ENCODE measurements at places on chromosomes 1 and 21. TPM values are rescaled to one million over a fixed set of nuclear protein-coding genes. Genes with fewer than 3 reads are reported as not detected.

Gene HIVEP3
- 1.6 TPM for total RNA-seq

Gene KCNQ4
- total RNA-seq: 0.67 TPM

Gene BSND
- total RNA-seq: not detected

Gene DISP1
- total RNA-seq: 9.3 TPM

Gene CATSPERE
- 2.0 TPM for total RNA-seq

Gene PTCH2
- 2.9 TPM for total RNA-seq

Gene HPCAL4
- total RNA-seq: not detected

Gene MTARC2
- 14.3 TPM for total RNA-seq

Gene ADORA1
- 0.16 TPM for total RNA-seq

Gene RUNX3
- 0.07 TPM for total RNA-seq

Gene RGS18
- not detected for total RNA-seq

Gene STIL
- 14.8 TPM for total RNA-seq

Gene VSIG8
- total RNA-seq: 0.20 TPM

Gene ANKRD34A
- total RNA-seq: 0.22 TPM

Gene GPR153
- total RNA-seq: 6.3 TPM

Gene CLCA4
- total RNA-seq: not detected

DNA sequence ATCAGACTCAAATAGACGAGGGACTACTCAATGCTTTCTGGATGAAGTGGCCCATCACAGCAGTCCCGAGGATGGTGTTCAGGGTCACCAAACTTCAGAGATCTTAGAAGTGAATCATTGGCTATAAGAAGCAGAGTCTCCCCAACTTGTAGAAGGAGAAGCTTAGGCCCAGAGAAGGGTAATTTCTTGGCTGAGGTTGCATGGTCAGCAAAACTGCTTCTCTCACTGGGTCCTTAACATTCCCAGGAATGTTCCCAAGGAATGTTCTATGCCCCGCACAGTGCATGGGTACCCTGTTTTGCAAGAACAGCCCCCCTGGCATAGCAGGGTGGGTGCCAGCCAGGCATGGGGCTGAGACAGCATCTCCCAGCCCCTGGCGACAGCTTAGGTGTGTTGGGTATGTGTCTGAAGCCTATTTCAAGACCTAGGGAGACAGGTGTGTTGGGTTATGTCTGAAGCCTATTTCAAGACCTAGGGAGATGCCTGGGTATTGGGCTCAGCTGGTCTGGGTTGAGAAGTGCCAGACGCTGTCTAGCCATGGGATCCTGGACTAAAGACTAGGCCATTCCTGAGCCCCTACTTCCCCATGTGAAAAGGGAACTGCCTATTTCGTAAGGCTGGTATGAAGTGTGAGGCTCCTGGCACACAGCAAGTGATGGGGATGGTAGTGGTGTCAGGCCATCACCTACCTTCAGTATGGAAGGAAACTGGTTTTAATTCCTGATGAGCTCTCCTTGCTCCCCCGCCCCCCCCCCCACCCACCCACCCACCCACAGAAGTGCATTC, 26.1 kb downstream of the PADI6 start:
- DNase-seq: no peak

DNA sequence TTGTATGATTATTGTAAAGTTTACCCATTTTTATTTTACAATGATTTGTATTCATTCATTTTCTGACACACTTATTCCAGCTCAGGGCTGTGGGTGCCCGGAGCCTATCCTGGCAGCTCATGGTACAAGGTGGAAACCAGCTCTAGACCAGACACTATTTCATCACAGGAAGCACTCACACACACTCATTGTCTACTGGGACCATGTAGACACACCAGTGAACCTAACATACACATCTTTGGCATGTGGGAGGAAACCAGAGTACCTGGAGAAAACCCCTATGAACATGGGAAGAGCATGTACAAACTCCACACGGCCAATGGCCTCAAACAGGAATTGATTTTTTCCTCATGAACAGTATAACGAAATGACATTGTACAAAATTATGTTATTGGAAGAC, 2.4 kb downstream of the DTL start:
- DNase-seq: no peak

- DNase-seq: no peak
Observed at GRCh38 chr1:89064632-89065031, 376 bp downstream of the GBP1 start.

- no peak for DNase-seq
Observed at GRCh38 chr21:35400233-35400939, 351.3 kb upstream of the RUNX1 start.

DNA sequence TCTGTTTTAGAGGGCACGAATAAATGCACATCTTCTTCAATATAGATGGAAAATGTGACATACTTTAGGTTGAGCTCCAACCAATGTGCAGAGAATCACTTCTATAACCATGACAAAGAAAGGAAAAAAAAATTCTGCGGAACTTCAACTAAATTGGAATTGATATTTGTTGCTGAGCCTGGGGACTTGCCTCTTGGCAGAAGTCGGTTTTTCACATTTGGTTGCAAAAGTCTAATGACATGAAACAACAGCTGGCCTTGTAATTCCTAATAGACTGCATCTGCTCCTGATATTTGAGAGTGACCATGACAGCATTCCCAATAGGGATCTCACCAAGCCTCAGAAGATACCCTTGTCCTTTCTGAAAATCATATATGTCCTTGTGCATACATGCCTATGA, 112.8 kb downstream of the PRRX1 start:
- DNase-seq: no peak

DNA sequence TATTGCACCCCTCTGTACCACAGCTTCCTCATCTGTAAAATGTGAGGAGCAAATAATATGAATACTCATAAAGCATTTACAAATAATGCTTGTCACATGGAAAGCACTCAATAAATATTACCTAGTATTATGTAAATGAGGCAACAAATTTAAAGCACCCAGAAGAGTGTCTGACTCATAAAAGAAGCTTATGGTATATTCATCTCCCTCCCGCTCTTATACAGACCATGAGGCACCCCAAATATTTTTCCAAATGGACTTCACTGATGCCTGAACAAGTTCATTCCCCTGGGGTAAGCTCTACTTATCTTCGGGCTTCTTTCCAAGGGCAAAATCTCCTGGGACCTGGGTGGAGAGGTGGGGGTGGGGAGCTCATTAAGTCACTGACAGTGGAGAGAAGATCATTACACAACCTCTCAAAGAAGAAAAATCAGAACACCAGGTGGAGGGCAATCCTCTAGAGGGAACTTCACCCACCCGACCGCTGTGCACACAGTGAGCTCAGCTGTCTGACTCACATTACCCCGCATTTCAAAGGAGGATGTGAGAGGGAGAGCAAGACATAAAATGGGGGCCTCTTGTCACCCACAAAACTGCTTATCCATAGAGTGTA, 166.2 kb downstream of the ASTN1 start:
- DNase-seq: no peak

- no peak for DNase-seq
Observed at GRCh38 chr1:205519541-205520131, 15.2 kb downstream of the CDK18 start.

DNA sequence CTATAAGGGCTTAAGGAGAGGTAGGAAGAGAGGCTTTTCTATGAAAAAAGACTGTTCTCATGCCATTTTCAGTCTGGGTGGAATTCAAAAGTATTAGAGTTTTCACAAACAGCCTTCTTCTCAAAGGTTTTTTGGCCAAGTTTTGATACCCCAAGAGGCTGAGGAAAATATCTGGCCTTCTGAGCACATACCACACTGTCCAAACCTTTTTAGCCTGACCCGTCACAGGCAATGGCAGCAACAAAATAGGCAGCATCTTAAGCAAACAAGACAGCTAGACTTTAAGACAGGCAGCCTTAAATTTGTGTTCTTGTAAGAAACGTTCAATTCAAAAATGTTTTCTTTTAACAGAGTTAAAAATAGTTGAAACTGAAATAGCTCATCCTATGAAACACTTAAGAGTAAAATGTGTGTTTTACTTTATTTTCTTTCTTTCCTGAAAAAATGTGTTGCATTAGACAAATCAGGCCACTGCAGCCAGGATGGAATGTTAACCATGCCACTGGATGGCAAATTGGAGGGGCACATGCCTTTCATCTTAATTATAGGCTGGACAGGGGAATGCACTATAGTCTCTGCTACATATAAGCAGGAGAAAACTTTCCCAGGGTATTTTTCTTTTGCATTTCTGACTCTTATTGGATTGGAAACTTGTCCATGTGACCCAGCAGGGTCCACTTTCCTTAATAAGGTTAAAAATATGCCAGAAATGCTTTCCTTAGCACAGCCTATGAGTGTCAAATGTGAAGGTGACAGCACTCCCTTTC, 315.0 kb downstream of the TGFB2 start:
- DNase-seq: no peak

- DNase-seq: no peak
Observed at GRCh38 chr1:30904962-30905335, 3.6 kb downstream of the SDC3 start.

GRCh38 chr1:208841436-208841835, 597.3 kb upstream of the PLXNA2 start:
- DNase-seq: no peak

- no peak for DNase-seq
Observed at GRCh38 chr1:222926566-222926965, 111.7 kb downstream of the DISP1 start.

GRCh38 chr1:72100771-72101170, 181.6 kb downstream of the NEGR1 start:
- no peak for DNase-seq

- DNase-seq: no peak
Observed at GRCh38 chr21:20023193-20023592, 975.0 kb upstream of the NCAM2 start.

DNA sequence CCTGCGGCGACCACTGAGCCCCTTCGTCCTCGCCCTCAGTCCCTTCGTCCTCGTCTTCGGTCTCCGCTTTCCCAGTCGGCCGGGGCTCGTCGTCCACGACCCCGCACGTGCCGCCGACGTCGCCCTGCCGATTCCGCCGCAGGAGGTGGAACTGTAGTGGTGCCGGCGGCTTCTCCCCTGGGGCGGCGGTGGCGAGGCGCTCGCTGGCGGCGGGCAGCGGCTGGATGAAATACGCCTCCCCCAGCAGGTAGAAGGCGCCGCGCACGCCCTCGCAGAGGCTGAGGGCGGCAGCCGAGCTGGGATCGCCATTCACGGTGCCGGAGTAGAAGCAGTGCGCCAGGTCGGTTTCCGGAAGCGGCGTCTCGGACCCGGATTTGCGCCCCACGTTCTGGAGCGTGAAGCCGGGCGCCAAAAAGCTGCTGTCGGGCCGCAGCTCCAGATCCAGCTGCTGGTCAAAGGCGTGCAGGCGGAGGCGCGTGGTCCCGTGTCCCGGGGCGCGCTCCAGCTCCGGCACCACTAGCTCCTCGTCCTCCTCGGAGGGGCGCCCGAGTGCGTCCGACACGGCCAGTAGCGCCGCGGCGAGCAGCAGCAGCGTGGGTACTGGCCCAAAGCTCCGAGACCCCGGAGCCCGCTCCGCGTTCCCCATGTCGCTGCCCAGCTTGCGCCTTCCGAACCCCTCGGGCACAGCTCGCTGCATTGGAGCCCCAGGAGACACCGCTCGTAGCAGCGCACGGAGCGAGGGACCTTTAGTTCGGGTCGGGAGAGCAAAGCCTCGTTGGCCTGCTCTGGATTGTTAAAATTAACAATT, 747 bp downstream of the ADAMTS1 start:
- DNase-seq: peak; percentile 51

- DNase-seq: peak; percentile 34
Observed at GRCh38 chr1:151372058-151372934, at the start of gene SELENBP1. Gene SELENBP1 (minus strand): TSS chr1:151372705. CDS start chr1:151372641, 64 bp downstream.

DNA sequence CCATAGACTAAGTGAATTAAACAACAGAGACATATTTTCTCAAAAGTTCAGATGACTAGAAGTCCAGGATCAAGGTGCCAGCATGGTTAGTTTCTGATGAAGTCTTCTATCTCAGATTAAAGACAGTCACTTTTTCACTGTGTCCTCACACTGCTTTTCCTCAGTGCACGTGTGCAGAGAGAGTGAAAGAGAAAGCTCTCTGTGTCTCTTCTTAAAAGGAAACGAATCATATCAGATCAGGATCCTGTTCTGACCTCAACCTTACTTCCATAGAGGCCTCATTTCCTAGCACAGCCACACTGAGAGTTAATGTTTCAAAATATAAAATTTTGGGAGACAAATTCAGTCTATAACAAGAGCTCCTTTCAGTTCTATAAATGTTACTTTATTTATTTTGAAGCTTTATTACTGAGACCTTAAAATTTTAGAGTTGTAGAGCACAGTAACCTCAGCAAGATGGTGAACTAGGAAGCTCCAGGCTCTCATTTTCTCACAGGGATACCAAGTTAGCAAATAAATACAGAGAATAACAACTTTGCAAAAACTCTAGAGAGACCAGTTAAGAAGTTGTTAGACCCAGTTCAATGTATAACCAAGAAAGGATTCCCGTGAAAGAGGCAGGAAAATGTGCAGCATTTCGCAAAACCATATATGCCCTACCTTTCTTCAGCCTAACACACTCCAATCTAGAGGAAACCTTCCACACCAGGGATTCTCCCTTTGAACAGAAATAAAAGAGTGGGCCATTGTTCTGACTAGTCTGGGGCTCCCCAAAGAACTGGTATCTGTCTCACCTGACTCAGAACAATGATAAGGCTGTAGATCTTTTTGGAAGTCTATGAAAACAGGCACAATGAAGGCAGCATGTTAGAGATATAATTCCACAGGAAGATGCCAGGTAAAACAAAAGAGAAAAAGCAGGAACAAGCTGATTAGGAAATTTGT, 372.2 kb downstream of the MRPL39 start:
- DNase-seq: no peak

DNA sequence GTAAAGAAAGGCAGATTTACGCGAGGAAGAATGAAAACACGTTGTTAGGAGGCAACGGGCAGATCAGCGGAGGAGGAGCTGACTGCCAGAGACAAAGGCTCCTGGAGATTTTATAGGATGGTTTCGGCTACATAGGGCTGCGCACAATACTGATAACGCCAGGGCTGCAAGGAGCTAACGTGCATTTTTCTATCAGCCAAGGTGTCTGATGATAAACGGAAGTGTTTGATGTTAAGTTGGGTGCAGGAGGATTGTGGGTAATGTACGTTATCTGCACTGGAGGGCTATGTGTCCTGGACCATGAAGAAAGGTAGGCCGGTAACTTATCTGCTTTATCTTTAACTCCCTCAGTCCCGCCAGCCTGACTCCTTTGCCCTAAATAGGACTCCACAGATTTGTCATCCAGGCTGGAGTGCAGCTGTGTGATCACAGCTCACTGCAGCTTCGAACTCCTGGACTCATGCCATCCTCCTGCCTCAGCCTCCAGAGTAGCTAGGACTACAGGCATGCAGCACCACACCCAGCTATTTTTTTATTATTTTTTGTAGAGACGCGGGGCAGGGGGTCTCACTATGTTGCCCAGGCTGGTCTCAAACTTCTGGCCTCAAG, 29.6 kb downstream of the SETD4 start:
- no peak for DNase-seq

- DNase-seq: no peak
Observed at GRCh38 chr1:223410036-223410435, 16.8 kb downstream of the CCDC185 start.

DNA sequence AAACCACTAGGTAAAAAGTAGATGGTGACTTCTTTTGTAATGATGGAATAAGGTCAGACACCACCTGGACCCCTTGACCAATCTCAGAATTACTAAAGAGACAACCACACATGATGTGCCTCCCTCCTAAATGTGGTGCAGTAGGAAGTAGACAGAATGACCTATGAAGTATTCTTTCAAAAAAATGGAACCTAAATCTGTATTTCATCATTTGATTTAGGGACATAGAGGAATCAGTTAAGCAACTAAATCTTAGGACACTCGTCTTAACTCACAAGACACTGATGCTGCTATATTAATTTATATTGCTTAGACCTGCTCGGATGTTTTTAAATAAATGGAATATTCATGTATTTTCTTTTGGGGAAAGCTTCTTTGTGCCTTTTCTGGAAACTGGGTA, 80.9 kb upstream of the IRF2BP2 start:
- DNase-seq: no peak

- no peak for DNase-seq
Observed at GRCh38 chr1:61975638-61976037, 219.0 kb upstream of the L1TD1 start.
